Natural killer cell treated with Interleukin-12 subunit alpha and Interleukin-12 subunit beta and Interleukin-15 and Interleukin-18, amount 100 ng/mL, for 72 hours (primary cell): ENCODE measurements at places on chromosomes 7 and 10. TPM values are rescaled to one million over a fixed set of nuclear protein-coding genes. Genes with fewer than 3 reads are reported as not detected.

DNA sequence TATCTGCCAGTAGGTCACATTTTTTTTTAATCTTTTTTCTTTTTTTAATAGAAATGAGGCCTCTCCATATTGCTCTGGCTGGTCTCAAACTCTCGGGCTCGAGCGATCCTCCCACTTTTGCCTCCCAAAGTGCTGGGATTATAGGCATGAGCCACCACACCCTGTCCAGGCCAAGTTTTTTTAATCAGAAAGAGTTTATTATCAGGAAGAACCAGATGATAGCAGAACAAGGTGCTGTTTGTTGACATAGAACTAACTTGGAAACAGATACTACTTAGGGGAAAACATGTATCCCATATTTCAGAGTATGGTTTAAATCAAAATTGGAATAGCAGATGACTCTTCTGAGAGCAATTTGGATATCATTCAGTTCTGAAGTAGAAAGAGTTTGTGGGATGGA, 118.6 kb downstream of the NRF1 start:
- no peak overlapping the region for H3K27ac ChIP-seq
- H3K4me1 ChIP-seq = no peaks in the 10 kb centered on the region
- no peak overlapping the region for H3K4me3 ChIP-seq
- no peak for DNase-seq
- peaks cover 7% of the 10 kb centered on the region for H3K36me3 ChIP-seq

DNA sequence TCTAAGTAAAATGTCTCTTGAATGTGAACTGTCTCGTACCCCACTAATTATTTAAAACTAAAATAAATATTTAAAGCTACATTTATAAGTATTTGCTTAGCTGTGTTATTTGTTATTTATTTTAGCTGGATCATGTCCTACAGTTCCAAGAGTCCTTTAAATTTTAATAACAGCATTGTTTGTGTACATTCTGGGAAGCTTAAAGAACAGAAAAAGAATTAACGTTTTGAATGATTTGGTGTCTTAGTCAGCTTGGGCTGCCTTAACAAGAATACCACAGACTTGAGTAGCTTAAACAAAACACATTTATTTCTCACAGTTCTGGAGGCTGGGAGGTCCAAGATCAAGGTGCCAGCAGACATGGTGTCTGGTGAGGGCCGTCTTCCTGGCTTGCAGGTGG, 107.4 kb downstream of the ITIH5 start:
- no peak overlapping the region for H3K4me3 ChIP-seq
- H3K4me1 ChIP-seq = no peaks in the 10 kb centered on the region
- peaks cover 11% of the 10 kb centered on the region for H3K27me3 ChIP-seq
- H3K27ac ChIP-seq = no peak overlapping the region

DNA sequence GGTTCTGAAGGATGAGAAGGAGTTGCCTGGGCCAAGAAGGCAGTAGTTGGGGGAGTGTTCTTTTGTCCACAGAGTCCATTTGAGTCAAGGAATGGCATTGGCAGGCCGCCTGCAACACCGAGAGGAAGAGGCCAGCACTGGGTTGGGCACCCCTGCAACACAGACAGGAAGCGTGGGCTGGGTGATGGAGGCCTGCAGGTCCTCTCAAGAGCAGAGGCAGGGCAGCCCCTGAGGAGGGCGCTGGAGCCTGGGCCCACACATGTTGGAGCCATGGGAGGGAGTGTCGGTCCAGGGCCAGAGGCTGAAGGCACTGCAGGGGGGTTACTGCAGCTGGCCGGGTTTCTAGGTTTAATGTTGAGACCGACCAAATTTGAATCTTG, 137.3 kb downstream of the PTPN20 start:
- H3K27ac ChIP-seq = no peak overlapping the region
- H3K4me1 ChIP-seq = no peaks in the 10 kb centered on the region
- no peak overlapping the region for H3K4me3 ChIP-seq
- H3K27me3 ChIP-seq = no peaks in the 10 kb centered on the region
- DNase-seq = no peak

- no peaks in the 10 kb centered on the region for H3K27me3 ChIP-seq
- H3K36me3 ChIP-seq = no peaks in the 10 kb centered on the region
- H3K4me1 ChIP-seq = no peaks in the 10 kb centered on the region
- no peak overlapping the region for H3K4me3 ChIP-seq
- no peak overlapping the region for H3K27ac ChIP-seq
Measured at GRCh38 chr10:83666762-83667161, 472.5 kb upstream of the GHITM start.

DNA sequence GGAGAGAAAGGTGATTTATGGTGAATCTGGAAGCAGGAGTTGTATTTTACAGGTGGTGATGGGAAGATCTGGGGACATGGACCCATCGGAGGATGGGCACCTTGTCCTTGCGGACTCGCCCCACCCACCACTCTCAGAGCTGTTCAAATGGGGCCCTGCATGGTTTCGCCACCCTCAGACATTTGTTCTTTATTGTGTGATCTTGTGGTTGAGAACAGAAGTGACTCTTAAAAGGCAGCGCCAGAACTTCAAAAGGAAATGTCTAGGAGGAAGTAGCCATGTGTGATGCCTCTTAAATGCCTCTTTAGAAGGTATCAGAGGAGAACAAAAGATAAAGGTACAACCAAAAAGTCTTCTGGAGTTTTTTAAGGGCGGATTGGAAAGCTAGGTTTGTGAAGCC, 205.7 kb downstream of the KIAA1217 start:
- H3K4me1 ChIP-seq = no peaks in the 10 kb centered on the region
- DNase-seq = no peak
- H3K27me3 ChIP-seq = no peaks in the 10 kb centered on the region
- H3K4me3 ChIP-seq = no peak overlapping the region
- H3K27ac ChIP-seq = no peak overlapping the region
- H3K36me3 ChIP-seq = no peaks in the 10 kb centered on the region

DNA sequence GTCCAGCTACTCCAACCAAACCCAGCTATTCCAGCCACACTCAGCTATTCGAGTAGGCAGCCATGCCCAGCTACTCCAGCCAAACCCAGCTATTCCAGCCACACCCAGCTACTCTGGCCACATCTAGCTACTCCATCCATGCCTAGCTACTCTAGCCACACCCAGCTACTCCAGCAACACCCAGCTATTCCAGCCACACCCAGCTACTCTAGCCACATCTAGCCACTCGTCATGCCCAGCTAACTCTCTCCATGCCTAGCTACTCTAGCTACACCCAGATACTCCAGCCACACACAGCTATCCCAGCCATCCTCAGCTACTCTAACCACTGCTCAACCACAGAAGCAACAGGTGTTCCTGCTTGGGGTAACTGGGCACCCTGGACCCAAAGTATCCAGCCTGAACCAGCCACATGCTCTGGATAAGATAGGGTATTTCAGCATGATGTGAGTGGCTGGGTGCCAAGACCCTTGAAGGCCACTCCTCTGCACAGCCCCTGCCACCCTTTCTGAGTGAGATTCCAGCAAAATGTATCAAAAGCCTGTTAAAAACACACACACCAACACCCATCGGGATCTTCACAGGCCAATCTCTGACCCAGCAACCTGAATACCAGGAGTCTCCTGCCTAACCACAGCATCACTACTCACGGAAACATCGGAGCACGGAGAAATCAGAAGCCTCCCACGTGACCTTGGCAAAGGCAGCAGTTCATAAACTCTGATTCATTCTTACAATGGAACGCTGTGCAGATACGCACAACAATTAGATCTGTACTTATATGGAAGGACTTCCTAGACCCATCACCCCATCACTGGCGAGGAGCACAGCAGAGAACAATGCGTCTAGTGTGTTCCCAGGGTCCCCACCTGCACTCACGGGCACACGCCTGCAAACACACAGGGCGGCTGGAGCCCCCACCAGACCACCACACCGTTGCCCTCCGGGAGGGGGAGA, 51.8 kb upstream of the DNAAF5 start:
- H3K4me3 ChIP-seq = no peak overlapping the region
- H3K27me3 ChIP-seq = no peaks in the 10 kb centered on the region
- DNase-seq = no peak
- H3K27ac ChIP-seq = no peak overlapping the region
- no peaks in the 10 kb centered on the region for H3K4me1 ChIP-seq

DNA sequence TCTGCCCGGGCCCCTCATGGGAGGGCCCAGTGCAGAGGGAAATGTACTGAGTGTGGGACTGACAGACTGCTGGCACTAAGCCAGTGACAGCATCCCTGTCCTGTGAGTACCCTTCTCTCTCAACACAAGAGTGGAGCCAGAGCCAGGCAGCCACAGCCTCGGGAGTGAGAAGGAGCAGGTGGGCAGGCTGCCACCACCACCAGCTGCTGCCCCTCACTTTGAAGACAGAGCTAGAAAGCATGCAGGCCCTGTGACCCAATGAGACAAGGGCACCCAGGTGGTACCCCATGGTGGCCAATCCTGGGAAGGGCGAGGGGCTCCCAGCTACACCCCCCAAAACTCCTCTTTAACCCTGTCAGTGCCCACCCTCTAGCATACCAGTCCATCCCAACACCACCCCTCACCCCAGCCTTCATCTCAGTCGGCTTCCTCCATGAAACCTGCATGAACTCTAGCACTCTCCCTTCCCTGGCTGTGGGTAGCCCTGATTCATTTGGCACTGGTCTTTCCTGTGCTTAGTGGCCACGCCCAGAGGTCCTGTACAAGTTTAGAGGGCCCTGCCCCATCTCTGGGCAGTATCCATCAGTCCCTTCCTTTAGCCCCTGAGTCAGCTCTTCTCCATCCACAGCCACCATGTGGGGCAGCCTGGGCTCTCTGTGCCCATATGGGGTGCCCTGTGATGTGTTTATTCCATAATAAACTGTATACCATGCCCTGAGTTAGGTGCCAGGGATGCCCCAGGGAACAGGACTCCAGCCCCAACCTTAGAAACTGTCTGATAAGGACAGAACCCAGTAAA, 207.0 kb upstream of the ZMIZ1 start:
- H3K4me1 ChIP-seq = no peaks in the 10 kb centered on the region
- no peak overlapping the region for H3K4me3 ChIP-seq
- no peak for DNase-seq
- no peaks in the 10 kb centered on the region for H3K36me3 ChIP-seq
- H3K27ac ChIP-seq = no peak overlapping the region
- no peaks in the 10 kb centered on the region for H3K27me3 ChIP-seq

DNA sequence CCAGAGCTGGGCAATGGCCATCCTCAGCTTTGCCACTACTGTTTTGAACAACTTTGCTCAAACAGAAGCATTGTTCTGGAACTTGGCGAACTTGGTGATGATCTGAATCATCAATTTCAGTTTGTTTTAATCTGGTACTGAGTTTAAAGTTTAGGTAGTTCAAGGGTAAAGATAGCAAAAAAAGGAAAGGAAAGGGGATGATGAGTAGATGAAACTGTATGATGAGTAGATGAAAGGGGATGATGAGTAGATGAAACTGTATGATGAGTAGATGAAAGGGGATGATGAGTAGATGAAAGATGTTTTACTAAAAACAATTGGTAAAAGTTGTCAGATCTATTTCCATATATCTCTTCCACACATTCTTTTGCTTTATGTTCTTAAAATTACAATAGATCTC, 737.0 kb downstream of the LRMDA start:
- H3K27me3 ChIP-seq = no peaks in the 10 kb centered on the region
- no peak overlapping the region for H3K27ac ChIP-seq
- peaks cover 5% of the 10 kb centered on the region for H3K36me3 ChIP-seq

DNA sequence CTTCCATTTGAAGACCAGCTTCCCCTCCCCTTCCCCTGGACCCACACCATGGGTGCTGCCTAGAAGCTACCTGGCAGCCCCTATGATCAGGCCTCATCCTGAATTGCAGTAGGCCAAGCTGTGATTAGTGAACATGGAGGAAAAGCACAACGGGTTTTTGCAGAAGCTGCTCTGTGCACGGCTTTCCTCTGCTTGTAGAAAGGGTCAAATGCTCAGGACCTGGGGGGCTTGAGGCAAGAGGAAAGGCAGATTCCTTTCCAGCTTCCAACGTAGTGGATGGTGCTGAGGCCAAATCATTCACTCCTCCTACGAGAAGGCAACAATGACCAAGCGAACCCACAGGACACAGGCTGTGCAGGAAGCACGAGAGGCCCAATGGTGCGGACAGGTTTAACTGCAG, 410.3 kb upstream of the SHH start:
- DNase-seq = no peak
- H3K36me3 ChIP-seq = no peaks in the 10 kb centered on the region
- H3K4me1 ChIP-seq = no peaks in the 10 kb centered on the region
- no peak overlapping the region for H3K27ac ChIP-seq

GRCh38 chr7:28166982-28167715, 13.4 kb downstream of the JAZF1 start:
- no peaks in the 10 kb centered on the region for H3K27me3 ChIP-seq
- H3K36me3 ChIP-seq = no peaks in the 10 kb centered on the region
- H3K4me1 ChIP-seq = peaks cover 44% of the 10 kb centered on the region
- no peak overlapping the region for H3K4me3 ChIP-seq

GRCh38 chr10:32050177-32050576, 6.0 kb downstream of the KIF5B start:
- H3K4me3 ChIP-seq = peak overlapping the region; percentile 38
- H3K4me1 ChIP-seq = peaks cover 53% of the 10 kb centered on the region
- no peak overlapping the region for H3K27ac ChIP-seq
- no peak for DNase-seq

VPS26A gene
- total RNA-seq = 38.8 TPM

DNA sequence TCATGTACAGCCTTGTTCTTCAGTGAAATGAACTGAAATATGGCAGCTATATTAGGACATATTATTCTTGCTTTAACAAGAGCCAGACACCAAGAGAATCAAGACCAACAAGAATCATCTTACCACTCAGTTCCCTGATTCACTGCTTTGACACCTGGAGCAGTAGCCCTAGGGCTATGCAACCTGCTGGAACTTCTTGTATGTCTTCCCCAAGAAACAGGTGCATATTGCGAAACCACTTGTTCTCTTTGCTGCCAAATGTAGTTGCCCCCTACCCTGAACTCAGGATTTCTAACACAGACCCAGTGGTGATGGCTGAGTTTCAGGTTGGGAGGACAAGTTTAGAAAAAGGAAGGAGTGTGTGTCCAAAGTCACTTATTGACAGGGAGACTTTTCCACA, 46.1 kb downstream of the WIPF3 start:
- no peaks in the 10 kb centered on the region for H3K36me3 ChIP-seq
- no peak for DNase-seq
- H3K4me1 ChIP-seq = no peaks in the 10 kb centered on the region
- no peak overlapping the region for H3K4me3 ChIP-seq

GRCh38 chr10:8044908-8045725, 9.4 kb upstream of the GATA3 start:
- peaks cover 67% of the 10 kb centered on the region for H3K4me1 ChIP-seq
- H3K27ac ChIP-seq = no peak overlapping the region
- no peak for DNase-seq
- H3K4me3 ChIP-seq = peak overlapping the region; percentile 59
- peaks cover 5% of the 10 kb centered on the region for H3K36me3 ChIP-seq

DNA sequence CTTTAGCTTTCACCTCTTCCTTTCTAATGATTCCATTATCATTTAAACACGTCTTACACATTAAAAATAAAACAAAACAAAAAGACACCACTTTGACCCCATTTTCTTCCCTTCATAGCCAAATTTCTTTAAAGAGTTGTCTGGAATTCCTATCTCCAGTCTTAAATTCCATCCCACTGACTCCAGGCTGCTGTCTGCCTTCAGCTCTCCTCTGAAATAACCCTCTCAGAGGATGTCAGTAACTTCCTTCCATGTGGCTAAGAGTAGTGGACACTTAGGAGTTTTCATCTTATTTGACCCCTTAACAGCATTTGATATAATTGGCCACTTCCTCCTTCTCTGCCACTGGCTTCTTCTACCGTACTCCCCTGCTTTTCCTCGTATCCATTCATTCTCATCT, 69.6 kb upstream of the MKX start:
- no peaks in the 10 kb centered on the region for H3K4me1 ChIP-seq
- H3K36me3 ChIP-seq = no peaks in the 10 kb centered on the region
- H3K27ac ChIP-seq = no peak overlapping the region
- no peak for DNase-seq
- H3K27me3 ChIP-seq = peaks cover 3% of the 10 kb centered on the region
- H3K4me3 ChIP-seq = no peak overlapping the region
